ENCODE measurements at places on chromosomes 2 and 18. TPM values are rescaled to one million over a fixed set of nuclear protein-coding genes. Genes with fewer than 3 reads are reported as not detected.

Gene LIMS2
- total RNA-seq: 1.4 TPM

Gene ASPRV1
- 0.11 TPM for total RNA-seq

Gene CCDC85A
- 4.6 TPM for total RNA-seq

Gene MRPL33
- total RNA-seq: 63.1 TPM

Gene TCF4
- total RNA-seq: 68.4 TPM

Gene SERPINB5
- not detected for total RNA-seq

Measured in uterine smooth muscle cell (primary cell).